ENCODE measurements at places on chromosomes 13 and 19.

DNA sequence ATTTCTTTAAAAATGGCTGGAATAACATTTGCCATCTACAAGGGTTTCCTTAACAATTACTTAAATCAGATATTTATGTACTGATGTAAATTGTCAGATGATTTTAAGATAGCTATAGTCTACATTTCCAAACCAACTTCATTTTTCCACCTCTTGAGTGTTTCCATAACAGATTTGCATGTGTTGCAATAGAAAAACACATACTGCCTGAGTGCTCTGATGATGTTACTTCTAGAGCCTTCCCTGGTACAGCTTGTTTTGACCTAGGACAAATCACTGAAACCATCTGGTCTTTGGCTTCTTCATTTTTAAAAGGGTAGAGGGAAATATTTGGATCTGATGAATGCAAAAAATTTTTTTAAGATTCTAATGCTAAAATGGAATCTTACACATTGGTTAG is 245.9 kb downstream of the PCDH9 start:
- no peak for DNase-seq

- DNase-seq: no peak
Observed at GRCh38 chr13:109331011-109331433, 455.4 kb downstream of the IRS2 start.

- DNase-seq: no peak
Observed at GRCh38 chr19:12873891-12874745, 7.1 kb downstream of the DNASE2 start.

GRCh38 chr19:57099199-57099661 is 20.6 kb upstream of the USP29 start:
- peak; percentile 48 for DNase-seq

DNA sequence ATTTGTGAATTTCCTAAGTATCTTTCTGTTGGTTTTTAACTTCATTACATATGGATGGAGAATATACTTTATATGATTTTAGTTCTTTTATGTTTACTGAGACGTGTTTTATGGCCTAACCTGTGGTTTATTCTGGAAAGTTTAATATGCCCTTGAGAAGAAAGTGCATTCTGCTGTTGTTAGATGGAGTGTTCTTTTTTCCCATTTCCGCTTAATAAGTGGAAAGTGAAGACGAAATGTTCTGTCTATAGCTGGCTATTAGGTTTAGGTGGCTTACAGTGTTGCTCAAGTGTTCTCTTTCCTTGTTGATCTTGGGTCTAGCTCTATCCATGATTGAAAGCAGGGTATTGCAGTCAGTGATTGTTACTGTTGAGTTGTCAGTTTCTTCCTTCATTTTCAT is 17.2 kb upstream of the TIMM50 start:
- no peak for DNase-seq

GRCh38 chr13:49791315-49791710 is 1.2 kb downstream of the KPNA3 start:
- peak; percentile 27 for DNase-seq

DNA sequence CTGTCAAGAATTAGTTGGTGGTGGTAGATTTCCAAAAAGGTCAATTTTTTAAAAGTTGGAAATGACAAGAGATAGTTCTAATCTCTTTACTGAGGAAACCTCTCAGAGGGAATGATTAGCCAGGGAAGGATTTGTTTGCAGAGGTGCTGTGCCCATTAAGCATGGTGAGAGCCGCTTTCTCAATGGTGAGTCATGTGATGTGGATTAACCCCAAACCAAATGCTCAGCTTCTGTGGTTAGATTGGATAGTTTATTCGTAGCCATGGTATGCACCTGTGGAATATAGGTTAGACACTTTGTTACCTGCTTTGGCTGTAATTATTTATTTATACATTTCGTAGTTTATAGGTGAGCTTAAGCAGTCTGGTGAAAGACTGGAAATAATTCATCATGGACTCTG is 7.1 kb downstream of the HNRNPM start:
- no peak for DNase-seq

DNA sequence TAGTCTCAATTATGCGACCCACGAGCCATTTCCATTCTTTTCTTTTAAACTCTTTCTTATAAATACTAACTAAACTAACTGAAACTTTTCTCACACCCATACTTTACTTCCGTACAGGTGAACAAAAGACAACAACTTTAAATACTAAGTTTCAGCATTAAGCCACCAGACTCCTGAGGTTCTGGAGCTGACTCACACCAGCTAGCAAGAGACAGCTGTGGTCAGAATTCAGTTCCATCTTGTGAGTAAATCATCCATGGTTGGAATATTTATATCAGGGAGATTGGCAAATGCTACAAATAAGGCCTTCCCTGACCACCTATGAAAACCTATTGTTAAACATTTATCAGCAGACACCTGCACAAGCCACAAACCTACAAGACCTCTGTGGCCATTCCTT is 897.0 kb downstream of the EFNB2 start:
- no peak for DNase-seq

GRCh38 chr13:96900986-96901385 is 93.3 kb downstream of the OXGR1 start:
- no peak for DNase-seq

DNA sequence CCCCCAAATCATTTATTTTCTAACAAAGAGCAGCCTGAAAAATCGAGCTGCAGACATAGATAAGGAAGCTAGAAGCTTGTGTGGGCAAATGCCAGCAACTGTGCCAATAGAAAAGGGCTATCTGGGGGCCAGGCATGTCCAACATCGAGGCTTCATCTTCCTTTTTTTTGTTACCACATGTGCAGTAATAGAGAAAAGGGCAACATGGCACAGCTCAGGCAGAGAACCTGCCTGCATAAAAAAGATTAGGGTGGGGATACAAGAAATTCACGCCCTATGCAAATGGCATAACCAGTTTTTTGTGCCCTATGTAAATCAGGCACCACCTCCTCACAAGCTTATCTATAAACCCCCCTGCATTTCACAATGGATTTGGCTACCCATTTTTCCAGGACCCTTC is 60.4 kb upstream of the ABCC4 start:
- no peak for DNase-seq

DNA sequence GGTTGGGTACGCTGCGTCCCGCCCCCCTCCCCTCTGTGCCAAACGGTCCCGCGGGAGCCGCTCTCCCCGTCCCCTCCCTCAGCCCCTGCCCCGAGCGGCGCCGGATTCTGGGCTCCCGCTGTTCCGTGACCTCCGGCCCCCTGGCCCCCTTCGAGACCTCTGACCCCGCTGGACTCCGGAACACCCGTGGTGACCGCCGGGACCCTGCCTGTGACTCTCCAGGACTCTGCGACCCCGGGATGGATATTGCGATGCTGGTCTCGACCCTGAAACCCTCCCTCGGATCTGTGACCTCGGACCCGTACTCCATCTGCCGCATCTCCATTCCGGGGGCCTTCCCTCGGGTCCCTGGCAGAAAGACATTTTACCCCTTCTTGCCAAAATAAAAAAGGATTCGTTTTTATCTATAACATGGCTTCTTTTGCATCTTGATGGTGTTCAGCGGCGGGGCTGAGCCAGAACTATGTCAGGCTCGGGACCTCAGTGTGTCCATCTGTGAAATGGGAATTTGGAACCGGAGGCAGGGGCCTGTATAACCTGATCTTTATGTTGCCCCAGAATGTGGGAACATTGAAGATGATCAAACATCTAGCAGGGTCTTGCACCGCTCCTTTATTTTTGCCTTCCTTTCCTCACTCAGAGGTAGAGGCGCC is 654 bp upstream of the MEGF8 start:
- no peak for DNase-seq

GRCh38 chr13:82070416-82070815 is 1729.5 kb upstream of the SPRY2 start:
- no peak for DNase-seq

DNA sequence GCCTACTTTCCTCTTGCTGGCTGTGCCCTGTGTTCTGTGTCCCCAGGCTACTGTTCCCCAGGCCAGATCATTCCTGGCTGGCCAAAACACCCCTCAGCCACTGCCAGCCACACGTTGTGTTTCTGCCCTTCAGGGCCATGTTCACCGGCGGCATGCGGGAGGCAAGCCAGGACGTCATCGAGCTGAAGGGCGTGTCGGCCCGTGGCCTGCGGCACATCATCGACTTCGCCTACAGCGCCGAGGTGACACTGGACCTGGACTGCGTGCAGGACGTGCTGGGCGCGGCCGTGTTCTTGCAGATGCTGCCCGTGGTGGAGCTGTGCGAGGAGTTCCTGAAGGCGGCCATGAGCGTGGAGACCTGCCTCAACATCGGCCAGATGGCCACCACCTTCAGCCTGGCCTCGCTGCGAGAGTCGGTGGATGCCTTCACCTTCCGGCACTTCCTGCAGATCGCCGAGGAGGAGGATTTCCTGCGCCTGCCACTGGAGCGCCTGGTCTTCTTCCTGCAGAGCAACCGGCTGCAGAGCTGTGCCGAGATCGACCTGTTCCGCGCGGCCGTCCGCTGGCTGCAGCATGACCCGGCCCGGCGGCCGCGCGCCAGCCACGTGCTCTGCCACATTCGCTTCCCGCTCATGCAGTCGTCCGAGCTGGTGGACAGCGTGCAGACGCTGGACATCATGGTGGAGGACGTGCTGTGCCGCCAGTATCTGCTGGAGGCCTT is 15.8 kb upstream of the CRTC1 start:
- no peak for DNase-seq

- DNase-seq: no peak
Observed at GRCh38 chr19:29495901-29496441, 29.8 kb upstream of the VSTM2B start.

DNA sequence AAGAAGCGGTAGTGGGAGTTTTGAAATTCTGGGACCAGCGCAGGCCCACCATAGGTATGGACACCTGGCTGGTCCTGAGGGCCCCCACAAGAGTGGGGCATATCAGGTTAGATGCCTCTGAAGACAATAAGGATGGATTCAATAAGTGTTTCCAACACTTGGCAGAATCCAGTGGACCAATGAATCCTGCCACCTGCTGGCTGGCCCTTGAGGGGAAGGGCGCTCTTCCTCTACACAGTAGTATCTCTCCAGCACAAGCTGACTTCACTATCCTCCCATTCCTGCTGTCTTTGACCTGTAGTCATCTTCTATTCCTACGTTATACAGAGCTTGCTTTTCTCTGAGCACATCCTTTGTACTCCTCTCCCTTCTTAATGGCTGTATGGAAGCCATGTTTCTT is 199.7 kb upstream of the TSHZ3 start:
- DNase-seq: peak; percentile 5

- DNase-seq: peak; percentile 75
Observed at GRCh38 chr19:14369399-14370168, 11.7 kb upstream of the ADGRE5 start.

DNA sequence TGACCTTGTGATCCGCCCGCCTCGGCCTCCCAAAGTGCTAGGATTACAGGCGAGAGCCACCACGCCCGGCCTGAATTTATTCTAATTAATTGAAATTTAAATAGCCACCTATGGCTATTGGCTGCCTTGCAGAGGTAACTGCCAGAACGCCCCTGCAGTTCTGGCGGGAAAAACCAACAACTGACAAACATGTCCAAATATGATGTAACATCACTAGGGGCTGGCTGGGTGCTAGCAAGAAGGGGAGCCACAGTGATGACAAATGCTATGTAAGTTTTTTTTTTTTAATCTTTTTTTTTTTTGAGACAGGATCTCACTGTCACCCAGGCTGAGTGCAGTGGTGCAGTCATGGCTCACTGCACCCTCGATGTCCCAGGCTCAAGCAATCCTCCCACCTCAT is 12.9 kb downstream of the ZSWIM9 start:
- DNase-seq: no peak

- no peak for DNase-seq
Observed at GRCh38 chr19:18170714-18171255, 2.8 kb upstream of the IFI30 start.

Data from CD8-positive, alpha-beta T cell (primary cell).